Stimulated activated CD4-positive, alpha-beta T cell treated with anti-CD3 and anti-CD28 coated beads, Interleukin-2, amount 100 ng/mL, for 48 hours (primary cell): ENCODE measurements at places on chromosomes 13 and 19.
A peak's percentile ranks its signal among the peaks of the same experiment; 100 is the strongest.

DNA sequence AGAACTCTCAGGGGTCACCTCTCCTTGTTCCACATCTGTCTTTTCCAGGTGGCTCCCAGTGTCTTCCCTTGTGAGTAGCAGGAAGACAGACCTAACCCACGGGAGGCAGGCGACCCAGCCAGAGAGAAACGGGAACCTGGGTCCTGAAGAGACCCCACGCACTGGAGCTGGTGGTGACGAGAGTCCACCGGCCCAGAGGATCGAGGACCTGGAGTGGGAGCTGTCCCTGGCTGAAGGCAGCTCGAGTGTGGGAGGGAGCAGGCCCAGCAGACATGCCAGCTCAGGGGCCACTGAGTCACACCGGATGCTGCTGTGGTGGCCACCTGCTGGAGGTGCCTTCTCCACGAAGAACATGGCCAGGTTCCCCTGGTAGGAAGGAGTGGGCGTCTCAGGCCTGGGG is 66.5 kb upstream of the ATP12A start:
- no peak for DNase-seq

DNA sequence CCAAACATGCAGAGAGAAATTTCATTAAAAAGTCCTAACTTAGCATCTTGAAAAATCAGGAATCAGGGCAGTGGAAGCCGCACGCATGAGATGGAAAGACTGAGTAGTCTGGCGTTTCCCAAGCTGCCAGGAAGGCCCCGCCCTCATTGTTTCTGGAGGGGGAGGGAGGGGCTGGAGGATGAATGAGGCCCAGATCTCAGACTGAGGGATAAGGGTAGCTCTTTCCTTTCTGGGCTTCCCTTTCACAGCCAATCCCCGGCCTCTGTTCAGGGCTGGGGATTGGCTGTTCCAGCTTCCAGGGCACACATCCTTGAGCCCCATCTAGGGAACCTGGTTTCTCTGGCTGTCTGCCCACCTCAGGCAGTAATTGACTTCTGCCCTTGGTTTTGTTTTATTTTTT is 7.3 kb downstream of the C19orf53 start:
- no peak for DNase-seq

- DNase-seq: no peak
Measured at GRCh38 chr13:35723053-35723461, 246.6 kb upstream of the MAB21L1 start.

DNA sequence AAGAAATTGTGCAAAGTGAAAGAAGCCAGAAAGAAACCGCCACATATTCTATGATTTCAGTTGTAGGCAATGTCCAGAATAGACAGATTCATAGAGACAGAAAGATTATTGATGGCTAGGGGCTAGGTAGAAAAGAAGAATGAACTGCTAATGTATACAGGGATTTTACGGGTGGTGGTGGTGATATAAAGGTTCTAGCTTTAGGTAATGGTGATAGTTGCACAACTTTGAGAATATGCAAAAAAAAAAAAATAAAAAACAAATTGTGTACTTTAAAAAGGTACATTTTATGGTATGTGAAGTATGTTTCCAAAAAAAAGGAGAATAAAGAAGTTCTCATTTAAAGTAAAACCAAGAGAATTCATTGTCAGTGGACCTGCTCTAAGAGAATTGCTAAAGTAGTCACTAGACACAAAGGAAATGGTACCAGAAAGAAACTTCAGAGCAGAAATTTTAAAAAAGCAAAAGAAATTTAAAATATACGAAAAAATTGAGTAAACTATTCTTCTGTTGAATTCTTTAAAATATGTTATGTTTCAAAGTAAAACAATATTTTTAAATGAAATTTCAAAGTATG is 680.1 kb downstream of the UQCRFS1 start:
- DNase-seq: no peak

DNA sequence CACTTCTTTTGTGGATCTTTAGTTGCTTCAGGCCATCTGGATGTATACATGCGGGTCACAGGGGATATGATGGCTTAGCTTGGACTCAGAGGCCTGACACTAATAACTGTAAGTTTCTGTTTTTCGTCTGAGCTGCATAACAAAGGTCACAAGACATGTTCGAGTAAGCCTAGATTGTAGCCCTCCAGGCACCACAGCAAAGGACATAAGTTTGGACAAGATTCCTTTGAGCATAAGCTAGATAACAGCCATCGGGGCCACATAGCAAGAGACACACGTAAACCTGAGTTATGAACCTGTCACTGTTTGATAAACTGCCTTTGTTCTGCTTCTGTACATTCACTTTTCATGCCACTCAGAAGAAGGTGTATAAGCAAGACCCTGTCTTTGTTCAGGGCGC is 14.6 kb downstream of the IGFL3 start:
- no peak for DNase-seq

DNA sequence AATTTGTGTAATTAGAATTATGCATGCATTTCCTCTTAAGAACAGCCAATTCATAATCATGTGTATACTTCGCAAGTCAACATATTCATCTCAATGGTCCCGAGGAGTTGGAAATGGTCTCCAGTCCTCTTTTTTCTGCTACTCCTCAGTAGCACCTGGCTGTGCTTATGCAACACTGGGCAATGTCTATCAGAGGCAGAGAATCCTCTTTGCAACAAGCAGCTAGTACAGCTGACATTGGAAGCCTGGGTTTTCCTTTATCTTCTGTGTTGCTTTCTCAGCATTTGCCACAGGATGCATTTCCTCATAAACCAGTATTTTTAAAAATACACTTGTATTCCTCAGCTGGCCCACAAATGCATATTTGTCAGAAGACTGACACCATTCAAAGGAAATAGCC is 405.3 kb upstream of the GPC6 start:
- no peak for DNase-seq

DNA sequence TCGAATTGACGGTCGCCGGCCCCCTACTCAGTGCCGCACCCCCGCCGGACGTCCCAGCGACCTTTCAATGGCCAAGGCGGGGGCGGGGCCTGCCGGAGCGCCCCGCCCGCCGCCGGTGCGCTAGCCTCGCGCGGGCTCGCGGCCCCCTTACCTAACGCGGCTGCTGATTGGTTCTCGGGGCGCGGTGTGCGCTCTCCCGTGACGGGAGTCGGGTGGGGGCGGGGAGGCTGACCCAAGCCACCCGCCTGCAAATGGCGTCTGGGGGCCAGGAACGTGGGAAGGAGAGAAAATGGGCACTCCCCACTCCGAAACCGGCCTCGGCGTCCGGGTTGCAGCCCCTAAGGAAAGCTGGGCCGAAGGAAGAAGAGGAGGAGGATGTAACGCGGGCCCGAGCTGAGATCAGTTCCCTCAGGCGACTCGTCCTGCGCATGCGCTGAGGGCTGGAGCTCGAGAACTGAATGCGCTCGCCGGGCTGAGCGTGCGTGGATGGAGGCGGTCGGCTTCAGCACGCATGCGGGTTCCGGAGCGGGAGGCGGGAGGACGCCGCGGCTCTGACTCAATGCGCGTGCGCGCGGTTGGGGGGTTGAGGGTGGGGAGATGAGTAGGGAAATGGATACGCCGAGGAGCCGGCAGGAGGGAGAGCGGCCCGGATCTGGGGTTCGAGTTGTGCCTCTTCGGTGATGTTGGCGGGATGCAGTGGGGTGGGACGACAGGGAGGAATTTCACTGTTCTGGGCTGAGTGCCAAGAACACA is at the start of gene SMG9:
SMG9 (minus strand) TSS at position 460 of the 753 bp plus-strand sequence. CDS start 4,221 bp downstream, outside the sequence.
- peak; percentile 98 for DNase-seq

DNA sequence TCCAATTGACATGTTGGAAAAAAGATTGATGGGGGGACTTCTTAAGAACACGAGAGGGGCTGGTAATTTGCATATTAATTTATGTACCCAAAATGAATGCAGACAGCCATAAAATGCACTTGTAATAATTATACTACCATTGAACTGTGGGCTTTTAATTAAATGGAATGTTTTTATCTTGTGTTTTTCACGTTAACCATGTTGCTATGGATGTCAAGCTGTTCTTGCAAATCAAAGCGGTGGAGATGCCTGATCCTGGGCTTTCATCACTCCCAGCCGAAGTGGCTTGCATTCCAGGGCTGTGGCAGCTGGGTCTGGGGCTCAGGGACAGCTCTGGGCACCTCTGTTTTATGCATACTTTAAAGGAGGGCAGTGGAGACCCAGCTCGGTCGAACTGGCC is 179.4 kb upstream of the TMTC4 start:
- DNase-seq: no peak

GRCh38 chr19:37348060-37348459 is 22.8 kb upstream of the ZNF527 start:
- no peak for DNase-seq

DNA sequence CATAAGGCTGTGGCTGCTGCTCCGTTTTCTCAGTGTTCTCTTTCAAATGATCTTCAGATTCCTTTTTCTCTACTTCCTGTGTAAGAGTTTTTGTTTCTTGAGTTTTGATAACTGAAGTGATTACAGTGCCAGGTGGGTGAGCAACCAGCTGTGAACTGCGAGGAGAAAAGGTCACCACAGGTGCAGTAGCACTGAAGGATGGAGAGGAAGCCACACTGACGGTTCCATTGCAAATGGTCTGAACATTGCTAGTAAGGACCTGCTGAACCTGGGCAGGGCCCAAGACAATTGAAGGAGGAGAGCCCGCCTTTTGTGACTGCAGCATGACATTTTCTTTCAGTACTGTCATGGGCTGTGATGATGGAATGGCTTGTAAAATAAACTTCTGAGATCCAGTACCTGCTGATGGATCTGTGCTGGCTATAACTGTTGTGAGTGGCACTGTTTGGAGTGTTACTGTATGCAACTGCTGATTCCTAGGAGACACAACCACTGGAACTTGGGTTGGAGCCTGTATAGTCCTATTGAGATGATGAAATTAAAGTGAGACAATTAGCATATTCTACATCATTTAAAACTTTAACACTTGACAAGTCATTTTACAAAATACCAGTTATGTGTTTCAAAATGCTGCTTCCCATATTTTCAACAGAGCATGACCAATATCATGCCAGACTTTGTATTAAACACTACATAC is 85.5 kb downstream of the ELF1 start:
- DNase-seq: no peak

GRCh38 chr13:27036236-27036981 is 135.2 kb downstream of the USP12 start:
- DNase-seq: no peak

- DNase-seq: peak; percentile 61
Measured at GRCh38 chr19:14073261-14073924, 807 bp downstream of the MISP3 start.

DNA sequence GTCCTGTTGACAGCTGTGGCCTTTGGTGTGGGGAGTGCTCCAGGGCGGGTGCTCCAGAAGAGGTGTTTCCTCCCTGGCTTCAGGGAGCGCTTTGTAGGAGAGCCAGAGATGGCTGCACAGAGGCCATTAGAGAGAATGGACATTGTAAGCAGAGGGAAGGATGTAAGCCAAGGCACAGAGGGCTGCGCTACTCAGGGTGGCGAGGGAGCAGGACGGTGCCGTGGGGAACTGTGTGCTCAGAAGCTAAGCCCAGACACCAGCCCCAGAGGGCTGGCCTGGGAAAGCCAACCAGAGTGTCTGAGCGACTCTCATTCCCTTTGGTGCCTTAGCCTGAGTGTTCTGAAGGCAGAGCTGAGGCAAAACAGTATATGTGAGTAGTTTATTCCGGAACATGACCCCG is 92.2 kb downstream of the TSHZ3 start:
- DNase-seq: no peak

DNA sequence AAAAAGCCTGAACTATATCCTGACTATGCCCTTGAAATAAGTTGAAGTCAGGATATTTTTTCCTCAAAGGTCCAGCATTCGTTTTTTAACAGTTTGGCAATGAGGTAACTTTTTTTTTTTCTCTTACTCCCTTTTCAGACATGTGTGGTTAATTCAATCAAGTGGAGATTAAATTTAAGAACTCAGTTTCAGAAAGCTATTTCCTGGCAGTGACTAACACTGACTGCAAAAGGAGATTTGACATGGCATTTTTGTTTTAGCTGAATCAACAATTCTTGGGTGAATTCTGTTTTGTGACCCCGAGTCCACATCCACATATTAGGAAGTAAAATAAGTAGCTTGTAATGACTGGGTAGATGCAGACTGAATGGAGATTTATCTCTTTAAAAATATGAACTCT is 716.4 kb downstream of the PCDH9 start:
- no peak for DNase-seq

DNA sequence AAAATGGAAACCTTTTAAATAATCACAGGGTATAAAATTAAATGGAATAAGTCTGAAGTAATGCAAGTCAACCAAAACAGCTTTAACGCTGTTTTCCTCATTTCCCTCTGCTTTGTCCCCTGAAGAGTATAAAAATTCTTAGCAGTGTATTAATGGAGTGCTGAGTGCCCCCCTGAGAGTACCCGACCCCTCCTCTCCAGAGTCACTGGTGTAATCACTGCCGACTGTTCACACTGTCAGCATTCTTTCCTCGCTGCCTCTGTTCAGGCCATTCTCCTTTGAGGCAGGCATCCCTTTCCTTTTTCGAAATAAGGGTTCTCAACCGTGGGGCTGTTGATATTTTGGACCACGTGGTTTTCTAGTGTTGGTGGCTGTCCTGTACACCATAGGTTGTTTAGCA is 146.9 kb upstream of the SLC10A2 start:
- no peak for DNase-seq

- no peak for DNase-seq
Measured at GRCh38 chr19:46859637-46860124, 1.1 kb upstream of the ARHGAP35 start.

- DNase-seq: no peak
Measured at GRCh38 chr13:40193286-40194223, 472.9 kb downstream of the FOXO1 start.

GRCh38 chr19:46931202-46931601 is 70.4 kb downstream of the ARHGAP35 start:
- DNase-seq: no peak

- no peak for DNase-seq
Measured at GRCh38 chr19:45180936-45181335, 2.4 kb downstream of the BLOC1S3 start.

DNA sequence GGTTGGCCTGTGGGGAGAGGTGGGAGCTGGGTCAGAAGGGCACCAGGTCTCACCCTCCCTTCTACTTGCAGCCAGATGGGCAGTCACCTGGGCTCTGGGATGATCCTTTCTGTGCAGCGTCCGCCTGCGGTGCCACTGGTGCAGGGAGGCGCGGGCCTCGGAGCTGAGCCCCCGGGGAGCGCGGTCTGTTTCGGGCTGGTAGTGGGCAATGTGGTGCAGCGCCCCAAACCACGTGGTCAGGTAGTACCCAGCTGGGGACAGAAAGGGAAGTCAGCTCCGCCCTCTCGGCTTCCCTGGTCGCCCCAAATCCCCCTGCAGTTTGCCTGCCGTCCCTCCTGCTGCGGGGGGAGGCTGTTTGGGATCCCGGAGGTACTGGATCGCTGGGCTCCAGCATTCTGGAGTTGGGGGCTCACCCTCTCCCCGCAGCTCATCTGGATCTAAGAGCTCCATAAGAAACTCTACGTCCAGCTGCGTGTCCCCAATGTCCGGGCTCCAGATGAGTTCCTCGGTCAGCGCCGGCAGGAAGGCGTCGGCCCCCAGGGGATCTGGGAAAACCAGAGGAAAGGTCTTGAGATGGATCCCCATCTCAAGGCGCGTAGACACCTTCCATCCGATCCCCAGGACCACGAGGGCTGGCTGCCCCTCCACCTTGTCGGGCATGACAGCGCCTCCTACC is 8.8 kb downstream of the RINL start:
- DNase-seq: no peak
